ENCODE measurements at places on chromosomes 13 and 19.

- DNase-seq, result no peak
Measured at GRCh38 chr19:19537075-19538048, 703 bp upstream of the CILP2 start.

GRCh38 chr13:61608138-61608537, 192.5 kb upstream of the PCDH20 start:
- no peak for DNase-seq

DNA sequence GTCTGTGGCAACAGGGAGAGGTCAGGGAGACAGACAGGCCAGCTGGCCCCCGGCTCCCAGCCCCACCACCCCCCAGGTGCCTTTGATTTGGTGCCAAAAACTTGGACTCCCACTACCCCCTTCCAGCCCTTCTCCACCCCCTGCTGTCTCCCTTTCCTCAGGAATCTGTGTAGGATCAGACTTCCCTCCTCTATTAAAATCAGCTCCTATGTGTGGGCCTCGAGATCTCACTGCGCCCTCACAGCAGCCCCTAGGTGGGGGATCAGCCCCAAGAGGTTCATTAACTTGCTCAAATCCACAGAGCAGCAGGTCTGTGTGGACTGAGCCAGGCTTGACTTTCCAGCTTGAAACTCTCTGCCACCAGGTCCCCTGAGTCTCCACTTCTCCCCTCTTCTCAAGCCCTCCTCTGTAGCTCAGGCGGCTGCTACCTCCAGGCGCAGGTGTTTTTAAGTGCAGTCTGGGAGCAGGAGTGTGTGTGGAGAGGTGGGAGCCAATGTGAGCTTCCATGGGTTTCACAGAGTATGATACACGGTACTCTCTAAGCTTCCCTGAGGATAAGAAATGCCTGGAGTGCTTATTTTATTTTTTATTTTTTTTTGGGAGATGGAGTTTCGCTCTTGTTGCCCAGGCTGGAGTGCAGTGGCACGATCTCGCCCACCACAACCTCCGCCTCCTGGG, 1.7 kb downstream of the GAPDHS start:
- DNase-seq, result no peak

GRCh38 chr19:4115050-4115817, 8.7 kb downstream of the MAP2K2 start:
- DNase-seq, result no peak

GRCh38 chr19:887072-887471, 5.9 kb downstream of the MED16 start:
- DNase-seq, result no peak

GRCh38 chr13:44146138-44146537, 227.5 kb upstream of the SERP2 start:
- no peak for DNase-seq

DNA sequence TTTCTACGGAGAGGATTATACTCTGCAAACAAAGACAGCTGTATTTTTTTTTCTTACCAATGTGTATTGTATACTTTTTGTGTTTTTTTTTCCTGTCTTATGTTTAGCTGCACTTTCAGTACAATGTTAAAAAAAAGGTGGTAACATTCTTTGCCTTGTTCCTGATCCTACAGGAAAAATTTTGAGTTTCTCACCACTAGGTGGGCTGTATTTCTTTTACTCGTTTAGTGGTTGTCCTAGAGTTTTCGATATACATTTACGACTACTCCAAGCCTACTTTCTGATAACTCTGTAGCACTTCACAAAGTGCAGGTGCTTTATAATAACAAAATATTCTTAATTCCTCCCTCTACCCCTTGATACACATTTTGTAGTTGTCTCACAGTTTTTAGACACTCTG, 652.2 kb downstream of the UQCRFS1 start:
- DNase-seq, result no peak

DNA sequence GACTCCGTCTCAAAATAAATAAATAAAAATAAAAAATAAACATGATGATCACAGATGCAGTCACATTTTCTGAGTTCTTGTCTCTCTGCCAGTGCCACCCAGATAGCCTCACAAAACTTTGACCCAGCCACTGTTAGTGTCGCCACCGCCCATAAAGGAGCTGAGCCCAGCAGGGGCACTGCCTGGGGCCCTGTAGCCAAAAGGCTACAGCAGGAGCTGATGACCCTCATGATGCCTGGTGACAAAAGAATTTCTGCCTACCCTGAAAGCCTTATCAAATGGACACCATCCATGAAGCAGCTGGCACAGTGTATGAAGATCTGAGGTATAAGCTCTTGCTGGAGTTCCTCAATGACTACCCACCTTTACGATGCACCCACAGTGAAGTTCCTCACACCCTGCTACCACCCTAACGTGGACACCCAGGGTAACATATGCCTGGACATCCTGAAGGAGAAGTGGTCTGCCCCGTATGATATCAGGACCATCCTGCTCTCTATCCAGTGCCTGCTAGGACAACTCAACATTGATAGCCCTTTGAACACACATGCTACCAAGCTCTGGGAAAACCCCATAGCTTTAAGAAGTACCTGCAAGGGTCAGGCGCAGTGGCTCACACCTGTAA, 18.3 kb downstream of the ZNF587 start:
- no peak for DNase-seq

GRCh38 chr19:18226956-18227780, 930 bp upstream of the PDE4C start:
- no peak for DNase-seq

- peak; percentile 99 for DNase-seq
Measured at GRCh38 chr19:39480337-39481228, at the start of gene TIMM50. Gene TIMM50 (plus strand): TSS chr19:39480838. CDS start chr19:39480854, 16 bp downstream.

GRCh38 chr19:33032218-33032781, 32.4 kb downstream of the RHPN2 start:
- DNase-seq, result peak; percentile 96

DNA sequence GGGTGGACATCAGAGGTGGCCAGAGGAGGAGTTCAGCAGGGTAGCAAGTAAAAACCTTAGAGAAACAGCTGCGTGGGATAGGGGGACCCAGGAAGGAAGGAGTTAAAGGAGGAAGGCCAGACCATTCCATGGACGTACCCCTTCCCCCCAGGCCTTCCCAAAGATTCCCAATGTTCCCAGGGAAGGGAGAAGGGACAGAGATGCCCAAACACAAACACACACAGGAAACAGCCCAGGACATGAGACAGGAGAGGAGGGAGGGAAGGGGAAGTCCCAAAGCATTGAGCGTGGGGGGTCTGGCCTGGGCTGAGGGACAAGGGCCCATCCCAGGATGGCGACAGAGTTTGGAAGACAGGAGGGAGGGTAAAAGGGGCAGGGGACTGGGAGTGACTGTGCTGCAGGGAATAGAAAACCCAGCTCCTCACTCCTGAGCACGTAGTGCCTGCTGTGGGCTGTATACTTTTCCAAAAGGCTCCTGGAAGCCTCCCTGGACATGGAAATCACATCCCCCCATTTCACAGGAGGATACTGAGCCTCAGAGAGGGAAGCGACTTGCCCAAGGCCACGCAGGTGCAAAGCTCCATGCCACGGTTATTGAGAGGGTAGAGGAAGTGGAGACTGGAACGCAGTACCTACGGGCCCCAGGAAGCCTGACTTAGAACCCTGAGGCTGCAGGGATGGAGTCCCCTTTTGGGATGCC, 1.1 kb downstream of the SYDE1 start:
- DNase-seq, result no peak

DNA sequence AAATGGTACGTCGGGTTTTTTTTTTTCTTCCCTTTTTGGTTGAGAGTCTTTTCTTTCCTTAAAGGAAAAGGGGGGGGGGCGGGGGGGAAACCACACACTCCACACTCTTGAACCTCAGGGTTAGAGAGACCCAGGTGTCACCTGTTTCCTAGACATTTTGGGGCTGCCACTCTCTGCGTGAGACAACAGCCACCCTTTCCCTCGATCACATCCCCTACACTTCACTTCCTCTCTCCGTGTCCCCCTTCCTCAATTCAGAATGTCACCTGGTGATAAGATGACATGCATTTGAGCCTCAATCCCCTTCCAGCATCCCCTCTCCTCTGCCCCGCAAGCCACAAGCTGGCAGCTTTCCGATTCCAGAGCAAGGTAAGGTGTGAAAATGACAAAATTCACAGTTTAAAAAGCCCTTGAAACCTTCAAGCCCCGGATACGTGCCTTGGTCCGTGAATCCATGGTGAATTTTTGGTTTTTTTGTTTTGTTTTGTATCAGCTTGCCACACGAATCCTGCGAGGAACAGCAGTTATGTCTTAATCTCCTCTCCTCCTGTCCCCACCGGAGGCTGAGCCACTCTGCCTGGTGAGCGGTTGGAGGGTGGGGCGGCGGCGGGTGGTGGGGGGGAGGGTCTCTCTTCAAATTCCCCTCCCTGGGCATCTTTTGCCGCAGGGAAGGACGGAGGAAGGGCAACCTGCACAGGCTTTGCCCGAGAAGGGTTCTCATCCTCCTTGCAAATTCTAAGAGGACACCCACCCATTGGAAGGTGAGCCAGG, 4.2 kb downstream of the PTPRS start:
- DNase-seq, result no peak

DNA sequence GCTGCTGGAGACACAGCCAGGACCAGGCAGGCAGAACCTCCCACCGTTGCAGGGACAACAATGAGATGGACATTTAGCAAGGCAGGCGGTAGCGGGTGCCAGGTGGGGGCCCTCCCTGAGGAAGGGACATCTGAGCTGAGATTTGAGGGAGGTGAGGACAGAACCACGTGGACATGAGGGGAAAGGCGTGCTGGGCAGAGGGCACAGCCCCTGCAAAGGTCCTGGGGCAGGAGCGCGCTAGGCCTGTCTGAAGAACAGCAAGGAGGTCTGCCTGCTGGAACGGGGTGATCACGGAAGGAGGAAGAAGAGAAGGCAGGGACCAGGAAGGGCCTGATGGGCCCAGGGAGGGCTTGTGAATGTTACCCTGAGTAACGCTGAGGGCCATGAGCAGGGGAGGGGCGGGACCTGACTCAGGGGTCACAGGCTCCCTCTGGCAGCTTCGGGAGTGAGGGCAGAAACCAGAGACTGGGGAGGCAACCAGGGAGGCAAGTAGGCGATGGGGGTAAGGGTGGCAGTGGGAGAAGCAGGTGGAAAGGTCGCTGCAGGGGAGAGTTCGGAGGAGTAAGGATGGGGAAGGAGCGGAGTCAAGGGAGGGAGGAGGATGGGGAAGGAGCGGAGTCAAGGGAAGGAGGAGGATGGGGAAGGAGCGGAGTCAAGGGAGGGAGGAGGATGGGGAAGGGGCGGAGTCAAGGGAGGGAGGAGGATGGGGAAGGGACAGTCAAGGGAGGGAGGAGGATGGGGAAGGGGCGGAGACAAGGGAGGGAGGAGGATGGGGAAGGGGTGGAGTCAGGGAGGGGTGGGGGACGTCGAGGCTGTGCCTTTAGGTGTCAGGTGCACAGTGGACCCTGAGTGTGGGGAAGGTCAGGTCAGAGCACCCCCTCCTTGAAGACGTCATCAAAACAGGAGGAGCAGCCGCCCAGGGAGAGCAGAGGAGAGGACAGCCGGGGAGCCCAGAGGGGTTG, 15.7 kb upstream of the B3GNT3 start:
- DNase-seq, result no peak

- no peak for DNase-seq
Measured at GRCh38 chr19:46384396-46384795, 29.0 kb downstream of the CCDC8 start.

GRCh38 chr19:18049385-18049784, 37.3 kb downstream of the IL12RB1 start:
- no peak for DNase-seq

GRCh38 chr13:31012655-31013024, 80.2 kb downstream of the TEX26 start:
- peak; percentile 78 for DNase-seq

- DNase-seq, result no peak
Measured at GRCh38 chr13:98098516-98098915, 44.4 kb upstream of the FARP1 start.

DNA sequence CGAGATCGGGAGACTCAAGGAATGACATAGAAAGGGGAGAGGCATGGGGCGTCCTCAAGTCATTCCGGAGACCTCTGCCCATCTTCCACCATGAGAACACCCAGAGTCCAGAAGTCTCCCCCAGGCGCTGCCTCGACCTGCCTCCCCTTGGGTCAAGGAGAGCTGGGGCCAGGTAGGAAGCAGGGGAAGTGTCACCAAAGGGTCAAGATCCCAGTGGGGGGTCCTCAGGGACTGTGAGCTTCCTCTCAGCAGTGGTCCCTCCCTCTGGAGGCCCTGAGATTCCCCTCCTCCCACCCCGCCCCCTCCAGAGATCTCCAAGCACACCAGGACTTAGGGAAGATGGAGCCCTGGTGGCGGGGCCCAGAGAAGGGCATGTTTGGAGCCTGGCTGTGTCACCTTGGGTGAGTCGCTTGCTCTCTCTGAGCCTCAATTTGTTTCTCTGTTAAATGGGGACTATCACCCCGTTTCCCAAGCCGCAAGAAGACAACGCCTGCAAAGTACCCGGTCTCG, 919 bp downstream of the DACT3 start:
- no peak for DNase-seq

GRCh38 chr19:12841094-12841493, 2.8 kb downstream of the MAST1 start:
- no peak for DNase-seq

DNA sequence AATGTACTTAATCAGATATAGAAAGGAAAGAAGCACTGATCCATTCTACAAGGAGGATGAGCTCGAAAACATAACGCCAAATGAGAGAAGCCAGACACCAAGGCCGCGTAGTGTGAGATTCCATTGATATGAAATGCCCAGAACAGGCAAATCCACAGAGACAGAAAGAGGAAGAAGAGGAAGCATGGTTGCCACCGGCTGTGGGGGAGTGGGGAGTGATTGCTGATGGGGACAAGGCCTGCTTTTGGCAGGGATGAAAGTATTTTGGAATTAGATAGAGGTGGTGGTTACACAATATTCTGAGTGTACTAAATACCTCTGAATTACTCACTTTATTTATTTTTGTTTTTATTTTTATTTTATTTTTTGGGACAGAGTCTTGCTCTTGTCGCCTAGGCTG, 50.2 kb upstream of the KLF2 start:
- no peak for DNase-seq

DNA sequence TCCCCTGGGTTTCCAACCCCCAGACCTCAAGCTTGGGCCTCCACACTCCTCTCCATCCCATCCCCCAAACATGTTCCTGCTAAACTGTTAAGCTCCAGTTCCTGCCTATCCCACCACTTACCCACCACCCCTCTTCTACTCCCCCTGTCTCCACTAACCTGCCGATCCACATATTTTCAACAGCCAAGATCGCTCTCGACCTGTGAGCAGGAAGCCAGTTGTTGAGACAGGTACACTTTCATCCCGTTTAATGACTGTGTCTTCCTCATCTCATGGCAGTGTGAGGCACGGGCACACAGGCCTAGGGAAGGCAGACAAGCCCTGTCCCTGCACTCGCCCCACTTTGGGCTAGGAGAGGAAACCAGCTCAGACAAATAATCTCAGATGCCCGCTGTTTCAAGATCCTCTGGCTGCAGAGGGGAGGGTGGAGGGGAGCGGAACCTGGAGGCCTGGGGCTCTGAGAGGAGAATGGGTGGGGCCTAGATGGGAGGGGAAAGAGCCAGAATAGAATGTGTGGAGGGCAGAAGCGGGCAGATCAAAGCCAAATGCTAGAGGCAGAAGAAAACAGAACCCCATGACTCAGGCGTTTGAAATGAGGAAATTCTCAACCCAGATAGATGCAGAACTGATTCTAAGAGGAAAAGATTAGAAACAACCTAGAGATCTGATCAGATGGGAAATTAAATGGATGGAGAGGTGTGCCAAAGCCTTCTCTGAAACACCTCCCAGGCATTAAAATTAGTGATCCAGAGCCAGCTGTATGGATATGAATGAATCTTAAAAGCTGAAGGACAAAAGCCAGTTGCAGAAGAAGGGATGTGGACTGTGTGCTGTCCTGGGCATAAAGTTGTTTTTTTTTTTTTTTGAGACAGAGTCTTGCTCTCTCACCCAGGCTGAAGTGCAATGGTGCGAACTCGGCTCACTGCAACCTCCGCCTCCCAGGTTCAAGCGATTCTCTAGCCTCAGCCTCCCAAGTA, 16.9 kb upstream of the CYP2S1 start:
- peak; percentile 99 for DNase-seq

GRCh38 chr13:68708336-68708908, 1399.2 kb upstream of the ATXN8OS start:
- no peak for DNase-seq
